ENCODE measurements at places on chromosomes 6 and 20. TPM values are rescaled to one million over a fixed set of nuclear protein-coding genes. Genes with fewer than 3 reads are reported as not detected.
A peak's percentile ranks its signal among the peaks of the same experiment; 100 is the strongest.

XKR7 gene
- total RNA-seq = not detected

DNA sequence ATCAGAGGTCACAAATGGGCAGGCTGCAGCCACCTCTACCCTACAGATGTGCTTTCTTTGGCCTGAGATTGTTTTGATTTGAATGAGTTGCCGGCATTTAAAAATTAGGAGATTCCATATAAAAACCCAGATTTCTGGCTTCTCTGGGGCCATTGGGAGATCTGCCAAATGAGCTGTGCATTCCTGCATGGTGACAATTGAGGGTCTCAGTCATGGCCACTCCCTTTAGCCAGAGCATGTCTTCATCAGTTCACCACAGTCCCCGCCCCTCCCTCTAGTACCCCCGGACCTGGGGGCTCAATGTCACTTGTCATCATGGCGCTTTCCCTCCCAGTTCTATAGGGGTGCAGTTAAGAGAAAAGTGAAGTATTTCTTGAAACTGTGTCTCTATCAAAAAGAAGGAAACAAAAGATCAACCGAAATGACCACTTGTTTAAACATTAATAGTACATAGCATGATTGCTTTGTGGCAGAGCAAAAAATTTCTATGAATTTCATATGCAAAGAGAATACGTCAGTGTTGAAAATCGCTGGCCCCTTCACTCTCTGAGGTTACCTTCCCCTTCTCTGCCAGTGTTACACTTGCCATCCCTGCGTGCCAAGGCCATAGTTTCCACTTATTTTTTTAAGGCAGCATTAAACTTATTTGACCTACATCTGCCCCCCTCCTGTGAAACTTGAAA is 21.1 kb downstream of the EYA2 start:
- H3K27me3 ChIP-seq = no peaks in the 10 kb centered on the region
- no peak overlapping the region for H3K27ac ChIP-seq
- no peak for DNase-seq
- H3K4me3 ChIP-seq = no peak overlapping the region

DNA sequence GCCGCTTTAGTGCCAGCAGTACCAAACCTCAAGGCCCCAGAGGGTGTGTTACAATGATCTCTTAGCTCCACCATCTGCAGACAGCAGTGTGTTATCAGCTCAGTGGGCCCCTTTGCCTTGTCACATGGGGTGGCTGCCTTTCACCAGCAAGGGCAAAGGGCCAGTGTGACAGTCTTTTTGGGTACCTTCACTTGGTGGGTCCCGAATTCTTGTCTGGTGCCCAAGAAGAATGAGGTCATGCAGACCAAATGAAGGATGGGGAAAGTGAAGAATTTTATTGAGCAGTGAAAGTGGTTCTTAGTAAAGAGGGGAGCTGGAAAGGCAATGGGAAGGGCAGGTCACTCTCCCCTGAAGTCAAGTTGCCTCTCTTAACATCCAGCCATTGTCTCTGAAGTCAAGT is 2.9 kb upstream of the SMIM28 start:
- no peaks in the 10 kb centered on the region for H3K27me3 ChIP-seq
- H3K4me1 ChIP-seq = no peaks in the 10 kb centered on the region
- DNase-seq = no peak
- no peaks in the 10 kb centered on the region for H3K36me3 ChIP-seq
- no peak overlapping the region for H3K4me3 ChIP-seq
- no peak overlapping the region for H3K27ac ChIP-seq

DNA sequence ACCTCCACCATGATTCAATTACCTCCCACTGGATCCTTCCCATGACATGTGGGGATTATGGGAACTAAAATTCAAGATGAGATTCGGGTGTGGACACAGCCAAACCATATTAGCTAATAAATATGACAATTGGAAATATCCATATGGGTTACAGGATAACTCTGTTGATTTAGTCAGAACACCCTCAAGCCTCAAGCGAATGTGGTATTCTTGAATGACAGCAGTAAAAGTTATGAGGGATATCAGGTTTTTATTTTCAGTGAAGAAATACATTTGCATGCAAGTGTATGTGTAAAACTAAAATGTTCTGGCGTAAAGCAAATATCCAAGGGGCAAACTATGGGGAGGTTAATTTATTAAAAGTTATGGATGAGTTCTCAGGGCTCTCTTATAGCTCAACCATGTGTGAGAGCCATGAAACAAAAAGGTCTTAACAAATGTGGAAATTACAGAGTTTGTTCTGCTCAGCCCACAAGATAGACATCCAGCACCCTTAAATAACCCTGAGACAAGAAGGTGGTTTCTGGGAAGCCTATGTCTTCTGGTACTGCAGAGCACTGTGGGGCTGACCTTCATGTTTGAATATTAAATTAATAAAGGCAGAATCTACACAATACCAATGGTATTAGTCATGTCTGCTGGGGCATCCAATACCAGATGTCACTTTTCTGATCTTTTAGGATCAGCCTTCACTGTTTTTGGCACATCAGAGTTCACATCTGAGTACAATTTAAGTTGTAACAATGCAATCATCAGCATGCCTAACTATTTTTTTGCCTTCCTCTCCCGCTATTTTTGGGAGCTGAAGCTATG is 370.5 kb upstream of the RSPO3 start:
- H3K27me3 ChIP-seq = no peaks in the 10 kb centered on the region
- no peak overlapping the region for H3K4me3 ChIP-seq
- no peak for DNase-seq
- H3K27ac ChIP-seq = no peak overlapping the region
- H3K4me1 ChIP-seq = no peaks in the 10 kb centered on the region

DNA sequence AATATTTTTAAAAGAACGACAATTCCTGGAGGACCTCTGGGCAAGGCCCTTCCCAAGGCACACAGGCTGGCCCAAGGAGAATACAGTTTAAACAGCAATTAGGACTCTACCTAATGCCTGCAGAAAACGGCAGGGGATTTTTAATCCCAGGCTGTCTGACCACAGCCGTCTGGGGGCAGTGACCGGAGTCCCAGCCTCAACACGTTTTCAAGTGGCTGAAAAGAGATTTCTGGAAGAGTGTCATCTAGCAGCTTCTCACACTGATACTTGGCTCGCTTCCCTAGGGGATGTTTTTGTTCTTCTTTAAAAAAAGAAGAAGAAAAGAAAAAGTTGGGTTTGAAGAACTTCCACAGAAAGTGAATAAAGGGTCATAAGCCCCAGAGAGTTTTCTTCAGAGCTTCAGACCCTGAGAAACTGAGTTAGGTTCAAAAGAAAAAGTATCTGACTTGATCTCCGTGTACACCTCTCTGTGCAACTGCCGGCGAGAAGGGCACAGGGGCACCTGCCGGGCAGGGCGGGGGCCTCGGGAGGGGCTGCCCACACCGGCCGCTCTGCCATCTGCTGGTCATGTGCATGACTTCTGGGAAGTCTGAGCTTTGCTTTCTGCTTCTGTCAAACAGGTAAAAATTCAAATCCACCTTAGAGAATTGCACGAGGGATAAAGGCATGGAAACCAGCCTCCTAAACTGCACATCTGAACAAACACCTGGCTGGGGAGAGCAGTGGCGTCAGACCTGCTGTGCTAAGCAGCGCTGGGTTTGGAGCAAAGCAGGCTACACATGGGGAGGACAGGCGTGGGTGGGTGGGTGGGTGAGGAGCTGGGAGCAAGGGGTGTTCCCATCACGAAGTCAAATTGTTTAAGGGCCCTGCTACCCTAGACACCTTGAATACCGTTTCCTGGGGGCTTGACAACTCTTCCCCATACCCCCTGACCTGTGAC is 33.0 kb downstream of the RRBP1 start:
- peaks cover 9% of the 10 kb centered on the region for H3K4me1 ChIP-seq
- H3K27me3 ChIP-seq = no peaks in the 10 kb centered on the region
- peak overlapping the region; percentile 26 for H3K27ac ChIP-seq
- no peak overlapping the region for H3K4me3 ChIP-seq
- DNase-seq = peak; percentile 5

- H3K4me3 ChIP-seq = no peak overlapping the region
- no peak for DNase-seq
- H3K36me3 ChIP-seq = no peaks in the 10 kb centered on the region
Measured at GRCh38 chr6:146950351-146950835, 253.8 kb upstream of the STXBP5 start.

KIAA1755 gene
- total RNA-seq = not detected

DNA sequence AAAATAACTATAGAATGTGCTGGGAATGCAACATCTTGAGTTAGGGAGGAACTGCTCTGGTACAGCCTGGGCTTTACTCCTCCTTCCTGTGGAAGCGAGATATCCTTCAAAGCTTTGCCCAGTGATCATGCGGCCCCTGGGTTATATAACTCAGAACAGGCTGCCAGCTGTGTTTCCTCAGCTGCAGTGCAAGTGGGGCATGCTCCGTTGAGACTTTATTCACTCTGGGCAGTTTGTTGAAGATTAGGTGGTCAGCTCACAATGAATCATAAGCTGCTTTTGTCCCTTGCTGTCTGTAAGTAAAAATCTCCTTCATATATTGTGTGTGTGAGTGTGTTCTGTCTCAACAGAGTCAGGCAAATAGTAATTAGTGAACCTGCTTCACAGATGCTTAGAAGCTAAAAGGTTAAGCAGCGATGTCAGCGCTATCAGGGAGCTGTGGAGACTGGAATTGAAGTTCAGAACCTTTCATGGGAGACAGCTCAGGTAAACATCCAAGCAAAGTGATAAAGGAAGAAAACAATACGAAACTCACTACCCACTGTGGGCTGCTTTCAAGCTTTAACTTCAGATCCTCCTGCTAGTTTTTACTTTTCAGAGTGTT is 688.4 kb downstream of the HTR1B start:
- H3K4me3 ChIP-seq = no peak overlapping the region
- DNase-seq = no peak
- no peaks in the 10 kb centered on the region for H3K36me3 ChIP-seq
- no peaks in the 10 kb centered on the region for H3K27me3 ChIP-seq

DNA sequence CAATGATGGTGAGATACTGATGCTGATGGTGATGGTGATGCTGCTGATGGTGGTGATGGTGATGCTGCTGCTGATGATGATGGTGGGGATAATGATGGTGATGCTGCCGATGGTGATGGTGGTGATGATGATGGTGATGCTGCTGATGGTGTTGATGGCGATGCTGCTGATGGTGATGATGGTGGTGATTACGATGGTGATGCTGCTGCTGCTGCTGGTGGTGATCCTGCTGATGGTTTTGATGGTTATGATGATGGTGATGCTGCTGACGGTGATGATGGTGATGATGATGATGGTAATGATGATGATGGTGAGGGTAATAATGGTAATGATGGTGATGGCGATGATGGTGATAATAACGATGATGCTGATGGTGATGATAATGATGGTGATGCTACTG is 50.0 kb downstream of the ARHGAP40 start:
- H3K4me3 ChIP-seq = no peak overlapping the region
- no peak for DNase-seq
- no peaks in the 10 kb centered on the region for H3K36me3 ChIP-seq
- H3K27ac ChIP-seq = no peak overlapping the region
- H3K4me1 ChIP-seq = no peaks in the 10 kb centered on the region

NMBR gene
- total RNA-seq = not detected

- peaks cover 3% of the 10 kb centered on the region for H3K27me3 ChIP-seq
- H3K36me3 ChIP-seq = no peaks in the 10 kb centered on the region
- no peak overlapping the region for H3K27ac ChIP-seq
- no peak for DNase-seq
- H3K4me3 ChIP-seq = no peak overlapping the region
Measured at GRCh38 chr6:13181393-13181792, 146.9 kb downstream of the TBC1D7 start.

GRCh38 chr6:32964776-32965175 is 3.6 kb upstream of the BRD2 start:
- peaks cover 8% of the 10 kb centered on the region for H3K4me1 ChIP-seq
- no peak overlapping the region for H3K4me3 ChIP-seq
- H3K36me3 ChIP-seq = no peaks in the 10 kb centered on the region
- no peaks in the 10 kb centered on the region for H3K27me3 ChIP-seq

DNA sequence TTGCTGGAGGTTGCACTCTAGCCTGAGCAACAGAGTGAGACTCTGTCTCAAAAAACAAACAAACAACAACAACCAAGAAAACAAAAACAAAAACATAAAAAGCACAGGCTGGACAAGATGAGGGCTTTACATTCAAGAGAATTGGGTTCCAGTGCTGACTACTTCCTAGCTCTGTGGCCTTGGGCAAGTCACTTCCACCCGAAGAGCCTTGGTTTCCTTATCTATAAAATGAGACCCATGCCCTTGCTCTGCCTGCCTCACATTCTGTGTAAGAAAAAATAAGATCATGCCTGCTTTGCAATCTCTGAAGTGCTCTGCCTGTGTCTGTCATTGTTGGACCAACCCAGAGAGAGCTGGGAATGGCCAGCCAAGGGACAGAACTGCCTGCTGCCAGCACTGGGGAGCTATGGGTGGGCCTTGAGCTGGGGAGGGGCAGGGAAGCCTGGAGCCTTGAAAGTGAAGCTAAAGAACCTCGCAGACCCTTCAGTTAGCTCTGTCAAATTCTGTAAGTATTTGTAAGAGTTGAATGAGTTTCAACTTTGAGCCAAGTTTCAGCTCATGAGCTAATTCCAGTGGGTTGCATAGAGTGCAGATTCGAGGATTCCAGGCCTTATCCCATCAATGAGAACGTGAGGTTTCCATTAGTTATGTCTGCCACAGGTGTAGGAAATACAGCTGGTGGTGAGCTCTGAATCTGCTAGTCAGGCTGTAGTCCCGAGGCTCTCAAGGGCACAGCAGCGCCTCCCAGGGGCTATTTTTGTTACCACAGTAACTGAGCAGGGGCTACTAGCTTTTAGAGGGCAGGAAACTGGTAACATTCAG is 93.2 kb downstream of the DLGAP4 start:
- H3K4me1 ChIP-seq = no peaks in the 10 kb centered on the region
- H3K4me3 ChIP-seq = no peak overlapping the region
- H3K27ac ChIP-seq = no peak overlapping the region
- no peaks in the 10 kb centered on the region for H3K36me3 ChIP-seq

- H3K4me3 ChIP-seq = no peak overlapping the region
- H3K27me3 ChIP-seq = no peaks in the 10 kb centered on the region
- H3K36me3 ChIP-seq = no peaks in the 10 kb centered on the region
- no peaks in the 10 kb centered on the region for H3K4me1 ChIP-seq
Measured at GRCh38 chr6:147651249-147652063, 143.0 kb downstream of the SAMD5 start.

- H3K4me1 ChIP-seq = no peaks in the 10 kb centered on the region
- DNase-seq = no peak
- H3K27me3 ChIP-seq = no peaks in the 10 kb centered on the region
- no peak overlapping the region for H3K27ac ChIP-seq
- H3K36me3 ChIP-seq = no peaks in the 10 kb centered on the region
Measured at GRCh38 chr20:41222296-41222695, 85.0 kb downstream of the PLCG1 start.

GRCh38 chr20:63293456-63293855 is 470 bp downstream of the COL20A1 start:
- H3K36me3 ChIP-seq = peaks cover 4% of the 10 kb centered on the region
- H3K27ac ChIP-seq = no peak overlapping the region
- H3K27me3 ChIP-seq = no peaks in the 10 kb centered on the region
- no peak overlapping the region for H3K4me3 ChIP-seq

- H3K27me3 ChIP-seq = no peaks in the 10 kb centered on the region
- H3K4me3 ChIP-seq = no peak overlapping the region
- no peaks in the 10 kb centered on the region for H3K4me1 ChIP-seq
Measured at GRCh38 chr6:80442366-80442765, 335.9 kb downstream of the BCKDHB start.

ALDH5A1 gene
- total RNA-seq = 15.3 TPM

GRCh38 chr6:166052837-166053236 is 114.8 kb downstream of the TBXT start:
- no peaks in the 10 kb centered on the region for H3K36me3 ChIP-seq
- H3K27ac ChIP-seq = no peak overlapping the region
- no peaks in the 10 kb centered on the region for H3K27me3 ChIP-seq

- peaks cover 7% of the 10 kb centered on the region for H3K4me1 ChIP-seq
- no peaks in the 10 kb centered on the region for H3K36me3 ChIP-seq
- no peak overlapping the region for H3K27ac ChIP-seq
Measured at GRCh38 chr20:33434434-33434833, 9.1 kb downstream of the SNTA1 start.

MYT1 gene
- not detected for total RNA-seq

SRMS gene
- total RNA-seq = not detected

BPI gene
- total RNA-seq = not detected

NRSN1 gene
- not detected for total RNA-seq

GRCh38 chr6:3756546-3756945 is 5.0 kb upstream of the PXDC1 start:
- no peaks in the 10 kb centered on the region for H3K4me1 ChIP-seq

Data from GM12878 (cell line).